ENCODE measurements at places on chromosomes 16 and 17.

DNA sequence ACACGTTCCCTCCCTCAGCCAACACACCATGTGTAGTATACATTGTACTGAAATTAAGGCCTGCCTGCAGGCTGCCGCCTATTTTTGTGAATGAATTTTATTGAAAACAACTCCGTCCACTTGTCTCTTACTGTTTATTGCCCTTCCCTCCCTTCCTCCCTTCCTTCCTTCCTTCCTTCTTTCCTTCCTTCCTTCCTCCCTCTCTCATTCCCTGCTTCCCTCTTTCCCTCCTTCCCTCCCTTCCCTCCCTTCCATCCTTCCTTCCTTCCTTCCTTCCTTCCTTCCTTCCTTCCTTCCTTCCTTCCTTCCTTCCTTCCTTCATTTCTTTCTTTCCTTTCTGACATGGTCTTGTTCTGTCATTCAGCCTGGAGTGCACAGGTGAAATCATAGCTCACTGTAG, 2.3 kb downstream of the ITGAM start:
- no peak for DNase-seq

DNA sequence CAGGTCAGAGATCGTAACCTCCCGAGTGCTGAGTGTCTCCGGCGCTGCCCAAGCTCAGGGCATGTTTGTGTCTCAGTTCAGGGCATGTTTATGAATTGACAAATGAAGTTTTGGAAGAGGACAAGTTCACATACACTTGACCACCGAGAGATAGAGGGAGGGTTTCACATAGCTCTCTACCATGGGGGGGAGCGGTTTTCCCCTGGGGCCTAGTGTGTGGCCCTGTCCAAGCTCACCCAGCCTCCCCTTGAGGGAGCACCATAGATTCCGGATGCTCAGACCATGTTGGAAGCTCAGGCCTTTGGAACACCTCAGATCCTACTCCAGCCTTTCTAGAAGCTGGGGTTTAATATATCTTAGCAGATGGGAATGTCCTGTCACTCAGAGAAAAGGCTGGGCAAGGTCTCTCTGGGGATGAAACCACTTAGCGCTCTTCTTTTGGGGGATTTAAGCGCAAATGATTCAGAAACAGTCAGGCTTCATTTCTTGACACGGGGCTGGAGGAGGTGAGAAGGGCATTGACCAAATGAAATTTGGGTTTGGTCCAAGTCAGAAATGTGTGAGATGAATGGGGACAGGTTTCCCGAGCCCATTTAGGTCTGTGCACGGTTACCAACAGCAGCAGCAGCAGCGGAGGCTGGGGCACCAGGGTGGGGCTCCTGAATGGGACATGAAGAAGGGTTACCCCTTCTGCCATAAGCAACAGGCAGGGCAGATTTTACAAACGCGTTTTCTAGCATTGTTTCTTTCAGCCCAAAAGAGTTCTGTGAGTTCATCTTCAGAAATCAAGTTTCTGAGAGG, 96.6 kb downstream of the METRNL start:
- no peak for DNase-seq

- DNase-seq = no peak
Observed at GRCh38 chr17:29958947-29959657, 17.7 kb downstream of the EFCAB5 start.

DNA sequence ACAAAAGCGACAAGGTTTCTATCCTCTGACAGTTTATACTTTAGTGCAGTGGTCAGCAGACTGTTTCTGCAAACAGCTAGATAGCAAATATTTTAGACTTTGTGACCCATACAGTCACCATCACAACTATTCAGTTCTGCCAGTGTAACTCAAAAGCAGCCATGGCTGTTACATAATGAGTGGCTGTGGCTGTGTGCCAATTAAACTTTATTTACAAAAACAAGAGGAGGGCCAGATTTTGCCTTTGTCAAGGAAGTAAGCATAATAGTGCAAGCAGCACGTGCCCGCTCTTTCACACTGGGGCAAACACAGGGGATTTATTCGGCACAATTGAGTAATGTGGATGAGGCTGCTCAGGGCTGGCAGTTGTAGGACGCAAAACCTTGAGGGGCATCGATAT, 551.5 kb downstream of the MAF start:
- no peak for DNase-seq

GRCh38 chr17:44023545-44024270, 8.9 kb upstream of the TMEM101 start:
- no peak for DNase-seq

DNA sequence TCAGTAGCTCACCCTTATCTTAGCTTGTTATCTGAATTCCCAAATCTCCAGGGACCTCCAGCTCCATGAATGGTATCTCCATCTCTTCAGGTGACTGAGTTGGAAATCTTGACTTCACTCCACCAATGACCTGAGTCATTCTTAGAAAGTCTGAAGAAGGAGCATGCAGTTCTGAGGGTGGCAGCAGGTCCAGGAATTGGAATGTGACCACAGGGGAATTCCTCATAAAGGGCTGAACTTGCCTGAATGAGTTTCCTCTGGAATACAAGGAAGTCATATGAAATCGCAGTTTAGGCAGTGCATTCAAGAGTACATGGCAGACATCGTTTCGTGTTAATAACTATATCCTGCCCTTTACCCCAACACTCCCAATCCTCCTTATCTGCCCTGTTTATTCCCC, 12.5 kb upstream of the PYY start:
- DNase-seq = no peak

GRCh38 chr17:81003711-81004475, 12.3 kb downstream of the CHMP6 start:
- no peak for DNase-seq

DNA sequence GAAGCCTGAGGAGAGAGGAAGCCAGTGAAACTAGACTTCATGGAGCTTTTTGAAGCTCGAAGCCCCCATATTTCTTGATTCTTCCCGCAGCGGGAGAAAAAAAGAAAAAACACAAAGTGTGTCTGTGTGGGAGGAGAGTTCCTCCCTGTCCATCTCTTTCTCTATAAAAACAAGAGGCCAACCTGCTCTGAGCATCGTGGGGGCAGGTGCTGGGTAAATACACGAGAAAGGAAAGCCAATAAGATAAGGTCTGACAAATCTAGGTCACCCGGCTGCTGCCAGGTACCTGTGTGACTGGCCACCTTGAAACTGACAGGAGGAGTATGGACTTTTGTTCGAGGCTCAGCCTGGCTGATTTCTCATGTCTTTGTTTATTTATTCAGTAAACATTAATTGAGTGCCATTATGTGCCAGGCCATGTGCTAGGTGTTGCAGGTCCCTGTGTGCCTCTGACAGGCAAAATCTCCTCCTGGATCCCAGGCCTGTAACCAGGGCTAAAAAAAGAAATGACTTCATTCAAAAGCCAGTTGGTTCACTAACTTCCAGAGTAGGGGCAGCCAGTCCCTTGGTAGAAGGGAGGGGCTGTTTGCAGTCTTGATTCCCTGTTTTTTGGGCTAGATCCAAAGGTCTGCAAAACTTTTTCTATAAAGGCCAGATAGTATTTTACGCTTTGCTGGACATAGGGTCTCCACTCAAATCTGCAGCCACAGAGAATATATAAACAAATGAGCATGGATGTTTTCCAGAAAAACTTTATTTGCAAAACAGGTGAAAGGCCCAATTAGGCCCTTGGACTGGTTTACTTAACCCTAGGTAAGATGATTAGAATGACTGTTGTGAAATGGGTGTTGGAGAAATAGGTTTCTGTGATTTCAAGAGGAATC, 35.6 kb downstream of the YPEL2 start:
- DNase-seq = no peak

- DNase-seq = no peak
Observed at GRCh38 chr16:89562939-89563338, 2.5 kb downstream of the RPL13 start.
